Stimulated activated CD8-positive, alpha-beta memory T cell treated with anti-CD3 and anti-CD28 coated beads, Interleukin-2, amount 100 ng/mL, for 48 hours (primary cell): ENCODE measurements at places on chromosomes 12 and 14.

GRCh38 chr12:45934956-45935355 is 55.4 kb downstream of the SCAF11 start:
- DNase-seq, result no peak

DNA sequence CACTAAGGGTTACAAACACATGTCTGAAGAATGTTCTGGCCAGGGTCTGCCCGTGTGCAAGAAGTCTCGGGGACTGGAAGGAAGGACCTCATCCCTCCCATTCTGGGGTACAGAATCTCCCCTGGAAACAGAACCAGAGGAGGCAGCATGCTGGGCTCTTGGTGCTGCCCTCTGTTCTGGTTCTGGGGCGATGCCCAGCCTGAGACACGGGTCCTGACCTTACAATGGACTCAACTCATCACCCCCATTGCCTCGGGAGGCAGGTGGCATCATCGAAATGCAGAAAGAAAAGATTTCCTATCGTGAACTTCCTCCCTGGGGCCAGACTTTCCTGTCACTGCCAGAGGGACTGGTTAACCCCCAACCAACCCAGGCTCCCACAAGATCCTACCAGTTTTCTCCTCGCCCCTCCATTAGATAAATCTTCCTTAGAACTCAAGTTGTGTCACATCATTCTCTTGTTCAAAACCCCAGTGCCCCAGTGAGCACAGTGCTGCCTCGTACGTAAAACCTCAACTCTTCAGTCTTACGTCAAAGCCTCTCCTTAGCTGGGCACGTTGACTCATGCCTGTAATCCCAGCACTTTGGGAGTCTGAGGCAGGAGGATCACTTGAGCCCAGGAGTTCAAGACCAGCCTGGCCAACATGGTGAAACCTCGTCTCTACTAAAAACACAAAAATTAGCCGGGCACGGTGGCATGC is 52.1 kb downstream of the PSMA6 start:
- DNase-seq, result no peak

GRCh38 chr14:24196071-24197055 is 1.1 kb upstream of the TM9SF1 start:
- DNase-seq, result no peak

- DNase-seq, result no peak
These were observed 291.2 kb upstream of the SOX5 start for GRCh38 chr12:24240707-24241106.

DNA sequence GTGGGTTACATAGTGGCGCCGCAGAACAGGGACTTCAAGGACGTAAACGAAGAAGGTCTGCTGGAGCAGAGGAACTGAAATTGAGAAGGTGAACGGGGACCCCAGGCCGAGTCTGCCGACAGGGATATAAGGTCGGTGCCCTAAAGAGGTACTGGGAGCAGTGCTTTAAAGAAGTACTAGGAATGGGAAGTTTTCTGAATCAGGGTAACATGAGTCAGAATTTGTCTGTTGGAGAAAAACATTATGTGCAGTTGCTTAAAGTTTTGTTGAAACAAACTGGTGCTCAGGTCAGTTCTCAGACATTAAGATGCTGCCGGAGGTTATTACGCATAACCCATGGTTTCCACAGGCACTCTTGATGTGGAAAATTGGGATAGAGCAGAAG is 14.8 kb upstream of the SLC10A1 start:
- DNase-seq, result no peak

DNA sequence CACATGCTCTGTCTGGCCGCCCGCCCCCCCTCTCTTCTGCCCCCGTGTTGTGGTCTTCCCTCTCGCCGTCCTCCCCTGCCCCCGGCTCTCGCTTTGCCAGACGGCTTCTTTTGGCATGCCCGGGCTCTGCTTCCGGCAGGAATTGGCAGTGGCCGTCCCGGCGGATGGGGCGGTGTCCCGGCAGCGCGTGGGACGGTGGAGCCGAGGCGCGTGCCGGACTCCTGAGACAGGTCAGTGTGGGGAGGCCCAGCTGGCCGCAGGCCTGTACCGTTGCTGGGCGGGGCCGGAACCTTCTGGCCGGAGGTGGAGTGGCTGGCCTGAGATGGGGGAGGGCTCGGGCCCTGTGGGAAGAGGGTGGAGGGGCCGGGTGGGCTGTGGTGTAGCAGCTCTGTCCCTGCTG is 17.1 kb downstream of the KIF26A start:
- DNase-seq, result no peak

- no peak for DNase-seq
These were observed 15.3 kb downstream of the NKX2-1 start for GRCh38 chr14:36504771-36505175.

DNA sequence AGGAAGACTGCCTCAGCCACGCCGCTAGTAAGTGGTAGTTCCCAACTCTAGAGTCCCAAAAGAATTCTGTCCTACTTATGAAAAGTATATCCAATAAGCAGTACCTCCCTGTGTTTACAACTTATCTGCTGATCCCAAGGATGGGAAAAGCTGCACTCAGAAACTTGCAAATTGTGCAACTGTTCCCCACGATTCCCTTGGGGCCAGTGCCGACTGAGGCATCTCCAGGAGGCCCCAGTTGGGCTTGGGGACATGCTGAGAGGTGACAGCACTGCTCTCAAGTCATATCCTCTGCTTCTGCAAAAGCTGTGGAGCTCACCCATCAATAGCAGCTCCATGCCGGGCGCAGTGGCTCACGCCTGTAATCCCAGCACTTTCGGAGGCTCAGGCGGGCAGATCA is 23.7 kb downstream of the SPRING1 start:
- no peak for DNase-seq

- DNase-seq, result no peak
These were observed 3.6 kb downstream of the STAT6 start for GRCh38 chr12:57107456-57108155.

DNA sequence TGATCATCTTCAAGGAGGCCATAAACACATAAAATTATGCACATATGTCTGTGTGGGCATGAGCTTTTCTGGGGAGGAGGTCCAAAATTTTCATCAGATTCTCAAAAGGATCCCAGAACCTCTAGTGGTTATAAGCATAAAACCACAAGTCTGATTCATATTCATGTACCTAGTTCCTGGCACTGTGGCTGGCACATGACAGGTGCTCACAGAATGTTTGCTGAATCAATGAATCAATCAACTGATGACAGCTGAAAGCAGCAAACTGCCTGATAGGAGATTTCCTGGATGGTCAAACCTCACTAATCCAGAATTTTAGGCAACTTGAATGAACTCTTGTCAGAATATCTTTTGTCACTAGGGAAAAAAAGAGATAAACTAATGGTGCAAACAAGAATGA is 13.5 kb upstream of the CMKLR1 start:
- no peak for DNase-seq

- DNase-seq, result no peak
These were observed 2.6 kb downstream of the ITPR2 start for GRCh38 chr12:26830363-26830762.

- no peak for DNase-seq
These were observed 212.9 kb downstream of the DPF3 start for GRCh38 chr14:72680853-72681640.

DNA sequence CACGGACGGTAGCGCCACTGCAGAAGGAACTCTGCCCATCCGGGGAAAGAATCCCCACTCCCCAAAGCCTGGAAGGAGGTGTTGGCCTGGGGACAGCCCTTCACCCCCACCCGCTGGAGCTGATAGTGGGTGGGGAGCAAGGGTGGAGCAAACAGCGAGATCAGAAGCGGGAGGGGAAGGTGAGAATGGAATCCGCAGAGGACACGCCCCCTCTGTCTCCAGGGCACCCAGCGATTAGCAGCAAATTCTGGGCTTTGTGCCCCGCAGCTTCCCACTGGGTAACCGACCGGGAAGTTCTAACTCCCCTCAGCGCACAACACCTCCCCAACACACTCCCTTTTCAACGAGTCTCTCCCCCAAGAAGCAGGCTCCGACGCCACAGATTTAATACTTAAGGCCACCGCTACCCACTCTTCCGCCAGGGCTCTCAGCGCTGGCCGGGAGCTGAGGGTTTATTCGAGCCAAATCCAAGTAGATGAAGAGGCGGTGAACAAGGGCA is 1.4 kb downstream of the SLC25A29 start:
- no peak for DNase-seq

DNA sequence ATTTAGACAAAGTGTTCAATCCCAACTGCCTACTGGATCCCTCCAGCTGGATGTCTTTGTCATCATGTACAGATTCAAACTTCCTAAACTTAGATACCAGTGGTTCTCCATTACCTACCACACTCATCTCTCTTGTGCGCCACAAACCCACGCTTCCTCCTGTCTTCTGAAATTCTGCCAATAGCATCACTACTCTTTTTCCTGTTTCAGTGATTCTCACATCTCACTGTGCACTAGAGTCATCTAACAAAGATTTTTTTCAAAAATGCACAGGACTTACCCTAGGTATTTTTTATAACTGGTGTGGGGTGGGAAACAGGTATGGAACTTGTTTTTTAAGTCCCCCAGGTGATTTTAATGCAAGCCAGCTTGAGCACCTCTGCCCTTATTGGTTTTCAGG is 5.9 kb downstream of the PSMB5 start:
- DNase-seq, result no peak

GRCh38 chr12:107564946-107565345 is 120.7 kb upstream of the PWP1 start:
- no peak for DNase-seq

- no peak for DNase-seq
These were observed 179.6 kb upstream of the DIO2 start for GRCh38 chr14:80390906-80391305.

GRCh38 chr14:89644641-89645040 is 227.6 kb upstream of the FOXN3 start:
- DNase-seq, result no peak

DNA sequence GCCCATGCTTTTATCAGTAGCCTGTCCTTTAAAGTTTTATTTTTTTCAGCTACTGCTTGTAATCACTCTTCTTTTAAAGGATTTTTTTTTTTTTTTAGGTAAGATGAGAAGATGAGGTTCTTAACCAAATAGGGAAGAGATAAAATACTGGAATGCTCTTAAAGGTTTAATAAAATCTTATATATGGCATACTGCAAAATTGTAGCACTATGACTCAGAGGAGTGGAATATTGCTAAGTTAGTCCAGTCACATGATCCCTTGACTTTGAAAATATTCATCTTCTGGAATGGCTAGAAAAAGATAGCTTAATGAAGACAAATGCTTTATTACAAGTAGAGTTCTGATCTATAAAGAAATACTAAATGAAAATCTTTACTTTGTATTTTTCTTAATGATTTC is 116.6 kb downstream of the NAV3 start:
- no peak for DNase-seq

DNA sequence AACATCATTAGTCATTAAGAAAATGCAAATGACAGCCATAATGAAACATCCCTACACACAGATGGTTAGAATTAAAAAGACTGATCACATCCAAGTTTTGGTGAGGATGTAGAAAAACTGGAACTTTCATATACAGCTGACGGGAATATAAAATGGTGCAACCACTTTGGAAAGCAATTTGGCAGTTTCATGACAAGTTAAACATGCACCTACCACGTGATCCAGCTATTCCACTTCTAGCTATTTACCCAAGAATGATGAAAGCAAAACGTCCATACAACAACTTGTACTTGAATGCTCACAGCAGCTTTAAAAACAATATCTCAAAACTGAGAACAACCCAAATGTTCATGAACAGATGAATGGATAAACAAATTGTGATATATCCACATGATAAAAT is 77.9 kb upstream of the AVPR1A start:
- DNase-seq, result no peak

GRCh38 chr12:3389986-3390385 is 101.0 kb upstream of the PRMT8 start:
- no peak for DNase-seq

DNA sequence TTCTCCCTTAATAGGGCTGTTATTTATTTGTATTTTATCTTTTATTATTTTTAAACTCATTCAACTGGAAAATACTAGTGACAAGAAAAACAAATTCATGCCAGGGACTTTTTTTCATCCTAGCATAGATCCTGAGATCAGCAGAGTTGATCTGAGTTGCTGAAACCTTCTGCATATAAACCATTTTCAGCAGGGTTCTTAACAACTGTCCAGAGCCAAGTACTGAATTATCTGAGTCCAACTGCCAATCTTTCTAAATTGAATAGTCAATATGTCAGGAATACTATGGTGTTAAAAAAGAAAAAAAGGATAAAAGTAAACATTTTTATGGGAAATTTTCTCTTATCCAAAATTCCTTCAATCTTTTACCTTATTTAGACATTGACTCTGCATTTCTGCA is 28.6 kb downstream of the CDC42BPB start:
- no peak for DNase-seq

DNA sequence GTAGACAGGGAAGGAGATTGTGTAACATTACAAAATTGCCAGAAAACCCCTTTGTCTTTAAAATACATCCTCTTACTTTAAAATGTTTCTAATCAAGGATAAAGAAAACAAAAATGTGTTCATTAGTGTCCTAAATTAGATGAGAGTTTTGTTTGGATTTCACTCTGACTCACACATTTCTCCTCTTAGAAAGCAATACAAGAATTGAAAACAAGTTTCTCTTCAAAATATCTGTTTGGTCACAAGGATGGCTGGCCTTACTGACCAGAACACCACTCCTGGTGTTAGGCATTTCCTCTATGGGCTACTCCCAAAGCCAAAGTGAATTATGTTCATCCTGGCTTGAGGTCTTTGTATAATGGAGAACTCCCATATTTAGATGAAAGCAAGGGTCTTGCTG is 6.4 kb downstream of the GUCY2C start:
- DNase-seq, result no peak
